Femur (tissue), 1 donor: ENCODE measurements at places on chromosomes 5 and 9.

DNA sequence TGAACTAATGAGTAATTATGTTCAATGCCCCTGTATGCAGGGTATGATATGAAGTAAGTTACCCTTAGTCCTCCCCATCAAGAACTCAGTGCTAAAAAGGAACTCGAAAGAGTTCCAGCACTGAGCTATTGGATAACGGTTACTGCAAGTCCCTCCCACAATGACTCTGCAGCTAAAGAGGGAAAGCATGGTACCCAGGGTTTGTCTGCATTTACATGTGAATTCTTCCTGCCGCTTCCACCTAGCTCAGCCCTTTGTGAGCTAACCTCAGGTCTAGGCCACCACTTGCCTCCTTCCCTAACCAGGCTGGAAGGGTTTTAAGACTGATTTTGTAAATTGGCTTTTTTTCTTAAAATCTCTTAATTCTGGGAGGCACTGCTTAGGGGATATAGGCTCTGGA lies 376.8 kb downstream of the EBF1 start:
- no peak for DNase-seq

- DNase-seq, result no peak
These were observed 63.8 kb downstream of the ANGPTL2 start for GRCh38 chr9:127058645-127059021.

GRCh38 chr9:19969721-19970120 lies 180.9 kb upstream of the SLC24A2 start:
- DNase-seq, result no peak

DNA sequence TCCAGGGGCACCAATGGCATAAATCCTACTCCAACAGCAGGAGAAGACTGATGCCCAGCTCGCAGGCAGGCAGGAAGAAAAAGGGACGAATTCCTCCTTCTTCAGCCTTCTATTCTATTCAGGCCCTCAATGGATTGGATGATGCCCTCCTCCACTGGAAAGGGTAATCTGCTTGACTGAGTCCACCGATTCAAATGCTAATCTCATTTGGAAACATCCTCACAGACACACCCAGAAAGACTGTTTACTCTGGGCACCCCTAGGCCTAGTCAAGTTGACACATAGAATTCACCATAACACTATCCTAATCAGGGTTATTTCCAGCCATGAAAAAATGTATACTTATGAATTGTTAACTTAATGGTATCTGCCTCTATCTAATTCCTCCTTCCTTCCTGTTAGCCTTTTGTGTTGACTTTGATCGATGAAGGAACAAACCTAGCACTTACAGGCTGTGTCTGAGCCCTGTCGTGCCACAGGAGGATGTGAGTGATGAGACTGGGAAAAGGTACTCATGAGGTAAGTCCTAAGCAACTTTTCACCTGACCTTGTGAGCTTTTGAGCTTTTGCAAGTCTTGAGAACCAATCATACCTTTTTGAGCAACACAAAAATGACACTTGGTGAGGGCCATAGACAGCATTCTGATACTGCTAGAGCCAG lies 36.5 kb downstream of the FOXD1 start:
- no peak for DNase-seq

GRCh38 chr9:18138656-18139055 lies 335.3 kb upstream of the ADAMTSL1 start:
- DNase-seq, result no peak

- no peak for DNase-seq
These were observed 106.5 kb upstream of the LARP1 start for GRCh38 chr5:154648706-154649105.

GRCh38 chr5:128646176-128646575 lies 108.1 kb upstream of the FBN2 start:
- no peak for DNase-seq

- DNase-seq, result no peak
These were observed 18.5 kb downstream of the C9orf85 start for GRCh38 chr9:71929791-71930440.

DNA sequence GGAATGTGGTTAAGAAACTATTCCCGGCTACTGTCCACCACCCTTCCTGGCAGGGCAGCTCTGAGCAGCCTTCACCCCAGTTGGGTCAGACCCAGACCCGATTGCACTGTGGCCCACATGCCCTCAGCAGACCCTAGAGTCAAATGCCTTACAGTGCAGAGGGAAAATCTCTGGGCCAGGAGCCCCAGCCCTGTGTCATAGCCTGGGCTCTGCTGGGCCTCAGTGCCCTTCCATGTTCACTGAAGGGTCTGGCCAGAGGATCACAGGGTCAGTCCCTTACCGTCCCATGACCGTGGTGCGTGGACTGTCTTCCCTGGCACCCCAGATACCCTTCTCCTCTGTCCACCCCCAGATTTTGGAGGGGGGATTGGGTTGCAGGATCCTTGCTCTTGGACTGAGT lies 73.5 kb upstream of the COL5A1 start:
- DNase-seq, result peak; percentile 19

GRCh38 chr5:111953351-111954127 lies 196.5 kb upstream of the NREP start:
- no peak for DNase-seq

GRCh38 chr5:13553896-13554295 lies 390.6 kb downstream of the DNAH5 start:
- peak; percentile 19 for DNase-seq

DNA sequence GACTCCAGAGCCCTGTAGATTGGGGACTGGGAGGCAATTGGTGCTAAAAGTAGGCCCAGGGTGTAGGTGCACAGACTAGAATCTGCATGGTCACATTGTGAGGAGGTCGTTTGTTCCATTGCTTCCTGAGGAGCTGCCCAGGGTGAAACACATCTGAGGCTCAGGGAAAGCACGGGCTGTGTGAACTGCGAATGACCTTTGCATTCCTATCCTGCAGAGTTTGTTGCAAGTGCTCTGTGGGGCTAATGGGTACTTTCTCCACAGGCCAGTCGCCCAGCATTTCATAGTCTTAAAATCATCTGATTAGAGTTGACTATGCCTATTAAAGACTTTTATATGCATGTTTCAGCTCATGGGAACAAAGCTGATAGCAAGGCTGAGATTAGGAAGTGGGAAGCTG lies 14.4 kb upstream of the SLC46A2 start:
- DNase-seq, result no peak

DNA sequence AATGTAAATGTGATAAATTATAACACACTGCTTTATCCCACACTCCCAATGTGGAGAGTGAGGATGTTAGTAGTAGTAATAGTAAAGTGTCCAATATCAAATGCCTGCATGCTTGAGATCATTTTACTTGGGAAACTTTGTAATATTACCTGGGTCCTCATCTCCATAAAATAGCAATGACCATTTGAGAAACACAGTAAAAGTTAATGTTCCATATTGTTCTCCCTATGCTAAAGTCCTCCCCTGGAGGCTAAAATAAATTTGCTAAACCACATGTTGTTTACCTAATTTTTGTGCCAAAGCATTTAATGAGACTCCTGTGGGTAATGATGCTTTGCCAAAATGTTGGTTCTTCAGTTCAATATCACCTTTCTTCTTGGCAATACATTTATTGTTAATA lies 291.2 kb downstream of the CDH10 start:
- no peak for DNase-seq

DNA sequence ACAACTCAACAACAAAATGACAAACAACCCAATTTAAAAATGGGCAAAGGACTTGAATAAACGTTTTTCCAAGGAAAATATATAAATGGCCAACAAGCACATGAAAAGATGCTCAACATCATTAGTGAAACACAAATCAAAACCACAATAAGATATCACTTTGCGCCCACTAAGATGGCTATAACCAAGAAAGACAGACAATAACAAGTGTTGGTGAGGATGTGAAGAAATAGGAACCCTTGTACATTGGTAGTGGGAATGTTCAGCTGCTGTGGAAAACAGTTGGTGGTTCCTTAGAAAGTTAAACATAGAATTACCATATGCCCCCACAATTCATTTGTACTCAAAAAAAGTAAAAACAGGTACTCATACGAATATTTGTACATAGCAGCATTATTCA lies 39.2 kb upstream of the WDR41 start:
- DNase-seq, result no peak

DNA sequence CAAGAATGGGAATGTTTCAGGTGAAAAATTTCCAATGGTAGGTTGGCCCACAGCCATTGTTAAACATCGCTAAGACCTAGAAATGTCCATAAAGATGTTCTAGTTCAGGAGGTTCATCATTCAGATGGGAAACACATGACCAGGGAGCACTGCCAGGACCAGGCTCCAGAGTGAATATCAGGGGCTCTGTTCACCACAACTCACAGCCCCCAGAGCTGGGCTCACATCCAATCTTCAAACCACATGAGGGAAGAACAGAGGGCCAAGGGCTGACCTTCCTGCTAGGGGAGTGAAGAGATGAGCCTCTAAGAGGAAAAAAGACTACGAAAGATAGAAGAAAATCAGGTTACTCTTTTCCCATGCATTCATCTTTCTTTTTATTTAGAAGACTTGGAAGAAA lies 205.8 kb downstream of the SEMA5A start:
- peak; percentile 44 for DNase-seq

GRCh38 chr9:12469084-12469483 lies 224.1 kb upstream of the TYRP1 start:
- DNase-seq, result no peak

DNA sequence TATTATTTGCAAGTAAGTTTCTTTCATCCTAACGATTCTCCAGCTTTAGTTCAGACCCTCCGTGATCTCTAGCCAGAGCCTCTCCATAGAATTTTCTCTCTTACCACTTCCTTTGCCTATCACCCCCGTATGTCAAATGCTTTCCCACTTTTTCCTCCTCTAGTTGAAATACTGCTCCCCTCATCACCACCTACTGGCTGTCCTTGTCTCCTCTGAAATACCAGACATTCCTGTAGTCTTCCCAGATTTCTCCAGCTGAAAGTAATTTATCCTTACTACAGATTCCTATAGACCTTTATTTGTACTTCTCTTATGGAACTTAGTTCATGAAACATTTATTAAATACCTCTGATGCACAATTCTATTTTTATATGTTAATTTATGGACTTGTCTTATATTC lies 36.0 kb upstream of the GLIPR2 start:
- no peak for DNase-seq
